ENCODE measurements at places on chromosomes 7 and 10.

- DNase-seq = no peak
These were observed 218.1 kb downstream of the CELF2 start for GRCh38 chr10:11235771-11236170.

DNA sequence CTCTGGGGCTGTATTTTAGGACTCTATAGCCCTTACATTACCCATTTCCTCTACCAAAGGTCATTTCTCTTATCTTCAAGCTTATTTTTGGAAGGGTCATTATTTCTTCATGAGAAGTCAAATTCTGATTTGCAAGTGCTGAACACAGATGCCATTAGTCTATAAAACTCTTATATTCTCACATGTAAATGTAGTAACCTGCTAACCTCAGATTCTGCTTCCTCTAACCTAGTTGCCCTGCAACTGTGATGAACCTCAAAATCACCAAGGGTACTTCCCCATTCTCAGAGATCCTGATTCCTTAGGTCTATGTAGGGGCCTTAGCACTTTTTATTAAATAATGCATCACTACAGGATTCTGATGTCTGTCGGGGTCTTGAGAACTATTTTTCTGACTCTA is 6.3 kb downstream of the FAS start:
- no peak for DNase-seq

DNA sequence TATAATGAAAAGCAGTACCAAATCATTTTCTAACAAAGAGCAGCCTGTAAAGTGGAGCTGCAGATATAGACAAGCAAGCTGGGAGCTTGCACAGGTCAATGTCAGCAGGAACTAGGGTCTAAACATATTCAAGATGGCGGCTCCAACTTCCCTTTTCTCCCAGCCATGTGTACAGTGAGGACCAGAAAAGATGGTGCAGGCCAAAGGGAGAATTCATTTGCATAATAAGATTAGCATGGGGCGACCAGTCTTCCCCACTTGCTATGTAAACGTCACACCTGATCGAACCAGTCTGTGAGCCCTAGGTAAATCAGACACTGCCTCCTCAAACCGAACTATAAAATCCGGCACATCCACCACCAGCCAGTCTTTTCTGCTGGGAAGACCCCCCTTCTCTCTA is 4.4 kb upstream of the RAPGEF5 start:
- no peak for DNase-seq

DNA sequence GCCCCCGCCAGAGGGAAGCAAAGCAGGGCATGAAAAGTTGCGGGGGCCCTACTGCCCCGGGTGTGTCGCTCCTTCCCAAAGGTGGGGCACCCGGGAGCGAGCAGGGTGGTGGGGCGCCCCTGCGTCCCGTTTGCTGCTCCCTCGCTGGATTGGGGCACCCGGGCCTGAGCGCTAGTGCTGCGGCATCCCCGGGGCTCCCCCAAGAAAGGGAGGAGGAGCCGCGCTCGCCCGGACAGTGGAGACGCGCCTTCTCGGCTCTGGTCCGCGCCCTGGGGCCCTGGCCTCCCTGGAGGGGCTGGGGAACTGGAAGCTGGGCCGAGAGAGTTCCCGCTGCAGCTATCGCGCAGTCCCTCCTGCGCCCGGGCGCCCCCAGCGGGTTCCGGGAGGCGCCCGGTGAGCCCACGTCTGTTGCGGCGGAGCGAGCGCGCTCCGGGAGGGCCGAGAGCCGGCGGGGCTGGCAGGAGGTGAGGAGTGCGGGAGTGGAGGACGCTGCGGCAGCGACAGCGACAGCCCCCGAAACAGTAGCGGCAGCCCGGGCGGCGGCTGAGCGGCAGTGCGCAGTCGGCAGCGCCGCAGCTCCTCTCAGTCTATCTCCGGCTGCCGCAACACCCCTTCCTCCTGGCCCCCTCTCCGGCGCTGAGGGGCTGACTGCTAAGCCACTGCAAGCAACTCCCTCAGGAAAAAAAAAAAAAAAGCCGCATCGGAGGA is 504 bp upstream of the BMPER start:
- peak; percentile 14 for DNase-seq

GRCh38 chr7:141541375-141541774 is 9.8 kb upstream of the AGK start:
- DNase-seq = no peak

GRCh38 chr7:91288208-91288824 is 24.1 kb downstream of the FZD1 start:
- no peak for DNase-seq

- DNase-seq = no peak
These were observed 1.7 kb downstream of the PTPRN2 start for GRCh38 chr7:158585721-158586498.

DNA sequence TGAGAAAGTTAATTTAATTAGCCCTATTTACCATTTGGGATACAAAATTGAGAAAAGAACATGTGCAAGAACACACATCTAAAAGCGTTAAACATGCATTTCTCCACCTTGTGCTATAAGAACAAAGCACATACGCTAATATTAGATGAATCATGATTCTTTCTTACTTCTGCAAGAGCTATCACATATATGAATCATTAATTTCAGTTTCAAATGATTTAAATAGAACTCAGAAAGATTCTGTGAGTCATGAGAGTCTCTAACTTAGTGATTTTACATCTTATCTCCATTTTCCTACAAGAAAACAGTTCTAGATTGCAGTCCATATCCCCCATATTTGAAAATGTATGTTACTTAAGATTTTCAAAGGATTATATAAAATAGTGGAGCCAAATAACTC is 173.9 kb downstream of the RNLS start:
- DNase-seq = no peak

- DNase-seq = no peak
These were observed 26.0 kb upstream of the JMJD1C start for GRCh38 chr10:63491588-63492316.

DNA sequence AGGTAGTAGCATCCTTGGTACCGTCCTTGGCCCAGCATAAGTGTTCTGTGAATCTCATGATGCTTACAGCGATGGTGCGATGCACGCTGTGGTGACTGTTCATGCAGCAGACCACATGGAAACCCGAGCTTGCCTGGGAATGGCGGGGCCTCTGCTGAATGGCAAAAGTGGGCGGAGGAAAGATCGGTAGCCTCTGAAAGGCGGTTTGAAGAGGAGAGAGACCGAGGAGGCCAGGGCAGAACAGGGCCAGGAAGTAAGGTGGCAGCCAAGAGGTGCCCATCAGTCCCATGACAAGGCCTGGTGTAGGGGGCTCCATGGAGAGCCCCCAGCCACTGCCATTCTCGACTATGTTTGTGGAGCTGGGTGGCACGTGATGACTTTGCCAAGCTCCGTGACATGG is 33.2 kb upstream of the CNPY1 start:
- no peak for DNase-seq

- no peak for DNase-seq
These were observed 39.6 kb downstream of the COBL start for GRCh38 chr7:51276967-51277366.

DNA sequence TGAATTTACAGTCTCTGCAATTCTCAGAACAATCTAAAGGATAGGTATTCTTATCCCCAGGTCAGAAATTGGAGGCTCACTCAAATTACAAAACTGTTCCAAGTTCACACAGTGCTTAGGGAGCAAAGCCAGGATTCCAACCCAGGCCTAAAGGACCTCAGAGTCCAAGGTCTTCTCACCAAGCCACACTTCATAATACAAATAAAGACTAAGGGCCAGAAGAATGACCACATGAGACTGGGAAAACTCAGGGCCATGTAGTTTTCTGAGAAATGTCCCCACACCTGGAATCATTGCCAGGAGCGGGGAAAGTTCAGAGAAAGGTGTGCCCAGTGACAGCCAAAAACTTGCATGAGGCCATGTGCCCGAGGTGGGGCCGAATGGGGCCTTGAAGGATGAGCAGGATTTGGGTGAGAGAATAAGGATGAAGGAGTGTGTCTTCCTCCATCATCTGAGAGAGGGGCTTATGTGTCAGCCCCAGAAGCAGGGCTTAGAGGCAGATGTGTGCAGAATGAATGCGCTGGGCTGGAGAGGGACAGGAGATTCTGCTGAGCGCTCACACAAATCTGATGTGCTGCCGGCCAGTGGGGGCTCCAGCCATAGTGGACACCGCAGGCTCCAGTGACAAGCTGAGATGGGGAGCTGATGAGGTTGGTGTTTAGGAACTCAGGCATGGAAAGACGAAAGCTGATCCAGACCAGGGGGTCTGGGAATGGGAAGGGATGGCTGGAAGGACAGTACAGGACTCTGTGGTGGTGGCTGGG is 35.9 kb downstream of the BLNK start:
- DNase-seq = no peak

GRCh38 chr7:22647451-22648257 is 79.3 kb upstream of the IL6 start:
- DNase-seq = no peak

GRCh38 chr7:148108381-148108780 is 482.2 kb upstream of the C7orf33 start:
- no peak for DNase-seq

DNA sequence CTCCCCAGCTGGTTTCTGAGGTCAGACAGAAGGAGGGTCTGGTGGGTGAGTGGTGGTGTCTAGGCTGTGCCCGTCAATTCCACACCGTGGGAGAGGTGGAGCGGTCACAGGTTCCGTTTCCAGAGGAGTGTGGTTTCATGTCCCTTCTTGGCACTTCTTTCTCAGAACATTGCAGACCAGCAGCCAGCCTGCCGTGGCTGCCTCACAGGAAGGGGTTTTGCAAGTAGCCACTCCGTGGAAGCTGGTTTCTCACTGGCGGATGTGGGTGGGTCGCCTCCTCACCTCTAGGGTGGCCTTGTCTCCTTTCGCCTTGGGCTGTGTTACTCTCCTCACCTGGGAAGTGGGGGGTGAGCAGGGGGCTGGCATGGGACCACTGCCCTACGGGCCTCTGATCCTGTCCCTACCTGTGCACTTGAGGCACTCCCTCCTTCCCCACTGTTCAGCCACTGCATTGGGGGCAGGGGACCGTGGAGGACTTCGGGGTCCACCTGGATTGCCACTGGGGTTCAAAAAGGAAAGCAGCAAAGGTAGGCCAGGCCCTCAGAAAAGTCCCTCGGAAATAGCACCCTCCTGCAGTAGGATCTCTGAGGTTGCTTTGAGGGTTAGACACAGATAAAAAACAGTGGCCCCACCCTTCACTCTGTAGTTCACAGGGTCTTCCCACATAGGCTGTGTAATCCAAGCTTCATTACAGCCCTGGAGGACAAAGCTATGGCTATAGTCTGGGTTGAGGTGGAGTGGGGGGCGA is 33.9 kb downstream of the TSPAN14 start:
- no peak for DNase-seq

DNA sequence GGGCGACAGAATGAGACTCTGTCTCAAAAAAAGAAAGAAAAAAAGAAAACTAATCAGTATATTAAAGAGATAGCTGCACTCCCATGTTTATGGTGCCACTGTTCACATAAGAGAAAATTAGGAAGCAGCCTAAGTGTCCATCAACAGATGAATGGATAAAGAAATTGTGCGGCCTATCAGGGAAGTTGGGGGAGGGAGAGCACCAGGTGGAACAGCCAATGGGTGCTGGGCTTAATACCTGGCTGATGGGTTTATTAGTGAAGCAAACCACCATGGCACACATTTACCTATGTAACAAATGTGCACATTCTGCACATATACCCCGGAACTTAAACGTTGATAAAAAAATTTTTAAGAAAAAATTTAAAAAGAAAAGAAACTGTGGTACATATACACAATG is 9.0 kb upstream of the PRRT4 start:
- no peak for DNase-seq

- DNase-seq = no peak
These were observed 72.7 kb downstream of the CUBN start for GRCh38 chr10:17056781-17057428.

DNA sequence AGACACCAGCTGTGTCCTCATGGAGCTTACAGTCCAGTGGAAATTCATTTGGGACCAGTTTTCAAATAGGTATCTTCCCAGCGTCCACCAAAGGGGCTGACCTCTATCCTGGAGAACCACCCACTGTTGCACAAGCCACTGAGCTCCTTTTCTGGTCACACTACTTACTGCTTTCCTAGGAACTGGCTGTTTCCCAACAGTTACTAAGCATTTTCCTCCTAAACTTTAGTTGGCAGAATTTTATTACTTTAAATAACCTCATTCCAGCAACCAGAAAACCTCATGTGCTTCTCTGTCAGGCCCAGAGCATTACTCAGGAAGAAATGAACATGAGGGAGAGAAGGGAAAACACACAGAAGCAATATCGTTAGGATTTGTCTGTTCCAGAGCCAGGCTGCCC is 183.1 kb downstream of the GPAM start:
- no peak for DNase-seq

- DNase-seq = no peak
These were observed 110.0 kb upstream of the MYO3A start for GRCh38 chr10:25824050-25824449.

DNA sequence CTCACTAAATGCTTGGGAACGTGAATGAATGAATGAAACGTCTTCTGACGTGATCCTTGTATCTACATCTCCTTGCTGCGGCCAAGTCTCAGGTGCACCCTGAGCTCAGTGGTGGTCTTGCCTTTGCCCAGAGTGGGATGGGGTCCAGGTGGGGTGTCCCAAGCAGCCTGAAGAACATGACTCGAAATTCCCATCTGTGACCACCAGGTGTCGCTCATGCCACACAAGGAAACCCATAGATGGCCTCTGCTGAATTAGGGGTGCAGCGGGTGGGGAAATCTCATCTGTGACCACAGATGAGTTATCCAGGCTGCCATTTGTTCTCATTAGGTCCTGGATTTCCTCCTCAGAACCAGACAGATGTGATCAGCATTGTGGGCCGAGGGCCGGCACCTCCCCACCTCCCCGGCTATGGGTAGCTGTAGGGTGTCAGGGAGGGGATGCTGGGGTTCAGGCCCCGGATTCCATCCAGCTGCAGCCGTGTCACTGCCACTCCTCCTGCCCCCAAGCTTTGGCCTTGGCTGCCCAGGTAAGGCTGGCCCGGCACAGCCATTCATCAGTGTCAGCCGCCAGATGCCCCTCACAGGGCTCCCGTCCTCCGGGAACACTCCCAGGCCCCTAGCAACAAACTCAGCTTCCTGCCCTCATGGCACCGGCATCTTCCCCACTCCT is 21.0 kb upstream of the GNA12 start:
- DNase-seq = peak; percentile 61

GRCh38 chr7:80764132-80764531 is 125.7 kb downstream of the CD36 start:
- DNase-seq = no peak

- no peak for DNase-seq
These were observed 14.1 kb upstream of the SLC29A3 start for GRCh38 chr10:71304914-71305313.

DNA sequence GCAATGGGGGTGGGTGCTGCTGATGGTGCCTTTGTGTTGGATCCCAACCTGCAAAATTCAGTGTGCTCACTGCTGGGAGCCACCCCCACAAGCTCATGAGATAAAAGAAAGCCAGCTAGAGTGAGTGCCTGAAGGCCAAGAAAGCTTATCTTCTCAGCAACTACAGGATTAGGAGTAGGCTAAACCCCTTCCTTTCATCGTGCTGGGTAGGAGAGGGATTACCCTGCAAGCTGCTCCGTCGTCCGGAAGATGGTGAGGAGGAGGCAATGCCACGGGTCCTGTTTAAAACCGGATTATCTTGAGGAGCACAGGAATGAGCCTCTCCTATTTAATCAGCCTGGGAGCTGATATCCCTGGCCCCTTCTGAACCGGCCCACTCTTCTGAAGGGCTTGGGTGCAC is 258.0 kb downstream of the GALNT17 start:
- no peak for DNase-seq
